ENCODE measurements at places on chromosomes 6 and 20.
A peak's percentile ranks its signal among the peaks of the same experiment; 100 is the strongest.

DNA sequence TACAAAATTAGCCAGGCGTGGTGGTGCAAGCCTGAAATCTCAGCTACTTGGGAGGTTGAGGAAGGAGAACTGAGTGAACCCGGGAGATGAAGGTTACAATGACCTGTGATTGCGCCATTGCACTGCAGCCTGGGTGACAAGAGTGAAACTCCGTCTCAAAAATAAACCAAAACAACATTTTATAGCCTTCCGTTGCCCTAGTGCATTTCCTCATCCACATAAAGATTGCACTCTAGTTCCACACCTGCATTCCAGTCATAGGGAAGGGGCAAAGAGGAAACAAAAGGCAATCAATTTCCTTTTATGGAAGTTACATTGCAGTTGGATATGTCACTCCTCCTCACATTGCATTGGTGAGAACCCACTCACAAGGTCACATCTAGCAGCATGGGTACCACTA lies 182.7 kb upstream of the ARG1 start:
- DNase-seq = no peak

DNA sequence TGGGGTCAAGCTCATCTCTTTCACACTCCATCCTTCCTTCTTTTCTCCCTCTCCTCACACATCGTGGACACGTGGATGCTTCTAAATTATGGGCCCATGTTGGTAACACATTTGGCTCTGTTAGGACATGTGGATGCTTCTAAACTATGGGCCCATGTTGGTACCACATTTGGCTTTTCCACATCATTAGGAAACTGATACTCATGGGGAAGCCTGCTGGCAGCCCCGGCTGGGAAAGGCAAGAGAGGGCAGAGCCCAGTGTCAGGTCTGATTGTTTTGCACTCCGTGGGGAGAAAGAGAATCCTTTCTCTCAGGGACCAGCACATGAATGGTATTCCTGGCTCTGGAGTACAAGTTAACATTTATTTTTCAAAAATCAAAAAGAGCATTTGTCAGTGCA lies 4.0 kb upstream of the CST1 start:
- no peak for DNase-seq

- no peak for DNase-seq
Measured at GRCh38 chr20:41293269-41294037, 24.1 kb downstream of the ZHX3 start.

DNA sequence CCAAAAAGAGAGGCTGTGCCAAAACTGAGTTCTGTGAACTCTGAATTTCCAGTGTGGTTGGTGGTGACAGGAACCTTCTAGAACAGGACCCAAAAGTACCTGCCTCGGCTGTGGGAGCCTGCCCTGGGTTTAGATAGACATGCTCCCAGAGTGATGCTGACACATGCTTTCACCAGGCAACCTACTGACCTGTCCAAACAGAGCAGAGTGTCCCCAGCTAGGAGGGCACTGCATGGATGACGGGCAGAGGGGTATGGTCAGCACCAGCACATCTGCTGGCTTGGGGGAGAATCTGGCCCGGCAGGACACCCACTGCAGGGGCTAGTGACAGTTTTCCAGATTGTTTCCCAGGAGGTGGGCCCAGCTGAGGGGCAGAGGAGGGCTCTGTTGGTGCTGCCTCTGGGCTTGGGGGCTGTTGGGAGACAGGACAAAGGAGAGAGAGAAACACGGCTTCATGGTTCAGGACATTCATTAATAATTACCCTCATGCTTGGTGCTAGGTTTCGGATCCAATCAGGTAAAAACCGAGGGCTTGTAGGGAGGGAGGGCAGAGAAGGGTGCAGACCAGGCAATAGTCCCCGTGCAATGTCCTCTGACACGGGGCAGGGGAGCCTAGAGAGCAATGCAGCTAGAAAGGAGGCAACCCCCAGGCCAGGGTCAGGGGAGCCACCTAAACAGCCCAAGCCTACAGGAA lies 15.0 kb downstream of the KCNK5 start:
- no peak for DNase-seq

GRCh38 chr6:138465007-138465645 lies 34.2 kb downstream of the NHSL1 start:
- no peak for DNase-seq

- DNase-seq = peak; percentile 44
Measured at GRCh38 chr6:29834564-29835436, 7.2 kb downstream of the HLA-G start.

DNA sequence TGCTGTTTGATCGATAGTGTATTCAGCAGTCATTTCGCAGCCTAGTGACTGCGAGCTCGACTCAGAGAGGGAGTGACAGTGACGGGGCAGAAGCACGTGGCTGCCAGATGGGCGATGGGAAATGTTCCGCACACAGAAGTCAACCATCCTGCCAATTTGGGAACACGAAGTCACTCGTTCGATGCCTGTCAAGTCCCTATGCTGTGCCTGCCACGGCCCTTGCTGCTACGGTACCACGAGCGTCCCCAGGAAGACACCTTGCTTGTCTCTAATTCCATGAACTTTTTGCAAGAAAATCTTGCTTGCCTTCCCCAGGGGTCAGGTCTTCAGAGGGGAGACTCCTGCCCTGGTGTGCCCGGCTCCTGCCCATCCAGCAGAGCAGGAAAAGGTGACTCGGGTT lies 17.0 kb upstream of the STX16 start:
- no peak for DNase-seq

DNA sequence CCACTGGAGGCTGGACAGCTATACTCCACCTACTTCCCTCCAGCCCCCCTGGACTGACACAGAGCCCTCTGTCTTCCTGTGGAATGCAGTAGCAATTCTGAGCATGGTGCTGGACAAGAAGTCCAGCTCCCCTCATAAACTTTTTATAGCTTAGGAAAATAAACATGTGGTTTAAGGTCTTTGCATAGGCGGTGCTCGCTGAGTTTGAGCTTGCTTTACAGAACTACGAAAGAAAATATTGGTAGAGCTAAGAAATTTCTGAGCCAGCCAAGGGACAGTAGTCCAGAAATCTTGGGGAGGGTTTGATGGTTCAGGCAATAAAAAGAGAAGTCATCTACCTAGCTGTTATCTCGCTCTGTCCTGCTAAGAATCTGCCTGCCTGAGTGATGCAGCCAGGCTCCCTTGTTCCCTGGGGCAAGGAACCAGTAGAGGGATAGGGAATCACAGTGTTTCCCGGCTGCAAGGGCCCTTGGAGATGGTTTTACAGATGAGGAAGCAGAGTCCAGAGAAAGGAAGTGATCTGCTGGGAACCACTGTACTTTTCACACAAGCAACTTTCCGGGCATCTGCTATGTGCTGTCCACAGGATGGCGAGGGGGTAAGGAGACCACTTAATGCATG lies 343.4 kb downstream of the CDC5L start:
- no peak for DNase-seq

- no peak for DNase-seq
Measured at GRCh38 chr6:163175301-163175700, 239.2 kb upstream of the QKI start.

DNA sequence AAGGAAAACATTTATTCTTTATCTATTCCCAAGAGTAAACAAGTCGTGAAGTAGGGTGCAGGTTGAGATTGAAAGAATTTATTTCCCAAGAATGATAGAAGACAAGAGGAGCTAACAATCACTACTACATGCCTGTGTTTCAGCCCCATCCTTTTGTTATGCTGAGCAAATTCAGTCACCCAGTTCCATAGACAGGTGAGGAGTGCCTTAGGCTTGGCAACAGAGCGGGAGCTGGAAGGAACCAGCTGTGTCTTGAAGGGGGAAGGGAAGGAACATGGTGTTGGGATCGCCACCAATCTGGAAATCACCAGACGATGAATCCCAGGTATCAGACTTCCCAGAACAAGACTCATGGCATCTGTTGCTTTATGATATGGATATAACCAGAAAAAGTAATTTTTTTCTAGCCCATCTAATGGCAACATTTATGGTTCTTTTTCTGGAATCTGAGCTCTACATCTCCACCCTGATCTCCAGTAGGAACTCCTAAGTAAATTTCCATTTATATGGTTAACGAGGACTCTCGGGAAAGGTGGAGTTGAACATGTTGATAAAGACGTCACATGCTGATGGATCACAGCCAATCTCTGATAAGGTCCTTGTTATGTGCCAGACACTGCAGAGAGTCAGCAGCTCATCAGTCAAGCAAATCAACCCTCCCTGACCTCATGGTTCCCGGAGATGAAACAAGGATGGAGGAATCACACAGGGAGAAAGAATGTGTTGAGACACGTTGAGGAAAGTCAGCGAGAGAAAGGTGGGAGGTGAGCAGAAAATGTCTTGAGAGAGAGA lies 344.9 kb downstream of the SMOC2 start:
- DNase-seq = no peak

- no peak for DNase-seq
Measured at GRCh38 chr6:130293800-130294199, 71.0 kb upstream of the SAMD3 start.

- peak; percentile 71 for DNase-seq
Measured at GRCh38 chr6:53065266-53066076, at the start of gene FBXO9. Gene FBXO9, plus strand, starts transcription at chr6:53065404. Its CDS starts 386 bp downstream, at chr6:53065790.

- DNase-seq = no peak
Measured at GRCh38 chr6:141610741-141611140, 522.0 kb upstream of the GJE1 start.

- no peak for DNase-seq
Measured at GRCh38 chr6:90198758-90199425, 97.8 kb downstream of the BACH2 start.

GRCh38 chr20:2172305-2173175 lies 70.9 kb downstream of the STK35 start:
- peak; percentile 46 for DNase-seq

DNA sequence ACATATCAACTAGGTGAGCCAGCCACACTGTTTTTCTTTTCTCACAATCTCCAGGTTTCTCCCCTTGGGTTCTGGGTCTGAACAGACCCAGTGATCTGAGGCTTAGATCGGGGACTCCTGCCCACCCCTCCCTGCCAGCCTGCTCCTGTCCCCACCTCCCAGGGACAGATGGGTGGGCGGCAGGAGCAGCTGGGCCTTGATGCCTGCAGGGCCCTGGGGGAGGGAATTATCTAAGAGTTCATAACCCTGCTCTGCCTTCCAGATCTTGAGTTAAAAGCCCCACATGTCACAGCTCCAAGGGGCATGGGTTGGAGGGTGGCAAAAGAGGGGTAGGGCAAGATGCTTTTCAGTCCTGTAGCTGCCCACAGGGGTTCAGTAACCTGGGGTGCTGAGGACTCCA lies 5.2 kb upstream of the XKR7 start:
- DNase-seq = no peak

- no peak for DNase-seq
Measured at GRCh38 chr6:11802886-11803590, 24.4 kb upstream of the ADTRP start.

DNA sequence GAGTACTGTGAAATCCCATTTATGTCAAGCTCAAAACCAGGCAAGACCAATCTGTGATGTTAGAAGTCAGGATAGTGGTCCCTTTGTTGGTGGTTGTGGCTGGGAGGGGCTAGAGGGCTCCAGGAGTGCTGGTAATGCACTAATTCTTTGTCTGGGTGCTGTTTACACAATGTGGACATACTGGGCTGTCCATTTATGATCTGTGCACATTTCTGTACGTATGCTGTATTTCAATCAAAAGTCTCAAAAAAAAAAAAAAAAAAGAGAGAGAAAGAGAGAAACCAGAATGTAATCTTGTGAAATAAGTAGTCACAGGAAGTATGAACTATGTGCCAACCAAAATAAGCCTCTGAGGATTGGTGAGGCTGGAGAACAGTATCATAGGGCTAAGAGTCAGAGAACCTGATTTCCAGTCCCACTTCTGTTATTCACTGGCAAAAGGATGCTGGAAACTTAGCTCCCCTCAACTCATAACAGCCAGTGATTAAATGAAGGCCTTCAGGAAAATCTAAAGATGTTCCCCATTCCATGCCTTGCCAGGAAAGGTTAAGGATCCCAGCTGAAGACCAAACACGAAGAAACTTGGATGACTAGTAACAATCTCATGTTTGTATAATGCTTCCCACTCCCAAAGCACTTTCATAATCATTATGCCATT lies 19.6 kb upstream of the TRAM2 start:
- DNase-seq = no peak

DNA sequence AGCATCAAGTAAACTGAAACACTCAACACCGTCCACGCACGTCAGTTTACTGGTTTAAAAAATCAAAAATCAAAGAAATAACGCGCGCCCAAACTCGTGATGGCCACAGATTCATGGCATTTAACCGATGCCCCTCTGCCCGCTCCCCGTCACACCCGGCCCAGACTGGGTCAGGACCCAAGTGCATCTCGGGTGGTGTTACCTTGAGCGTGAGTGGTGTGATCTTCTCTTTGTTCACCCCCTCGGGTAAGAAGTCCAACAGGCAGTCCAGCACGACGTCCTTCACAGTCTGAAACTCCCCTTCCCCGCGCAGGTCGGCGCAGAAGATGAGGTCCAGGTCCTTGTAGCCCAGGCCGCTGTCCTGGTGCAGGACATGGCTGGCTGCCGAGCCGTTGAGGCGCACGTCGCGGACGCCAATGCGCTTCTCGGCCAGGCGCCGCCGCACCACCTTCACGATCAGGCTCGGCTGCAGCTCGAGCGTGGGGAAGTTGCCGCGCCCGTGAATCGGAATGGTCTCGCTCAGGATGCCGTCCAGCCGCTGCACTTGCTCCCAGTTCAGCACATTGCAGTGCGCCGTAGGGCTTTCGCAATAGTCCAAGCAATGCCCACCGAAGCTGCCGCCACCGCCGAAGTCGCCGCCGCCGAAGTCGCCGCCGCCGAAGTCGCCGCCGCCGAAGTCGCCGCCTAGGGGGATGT lies 945 bp downstream of the TENT5A start:
- peak; percentile 21 for DNase-seq

DNA sequence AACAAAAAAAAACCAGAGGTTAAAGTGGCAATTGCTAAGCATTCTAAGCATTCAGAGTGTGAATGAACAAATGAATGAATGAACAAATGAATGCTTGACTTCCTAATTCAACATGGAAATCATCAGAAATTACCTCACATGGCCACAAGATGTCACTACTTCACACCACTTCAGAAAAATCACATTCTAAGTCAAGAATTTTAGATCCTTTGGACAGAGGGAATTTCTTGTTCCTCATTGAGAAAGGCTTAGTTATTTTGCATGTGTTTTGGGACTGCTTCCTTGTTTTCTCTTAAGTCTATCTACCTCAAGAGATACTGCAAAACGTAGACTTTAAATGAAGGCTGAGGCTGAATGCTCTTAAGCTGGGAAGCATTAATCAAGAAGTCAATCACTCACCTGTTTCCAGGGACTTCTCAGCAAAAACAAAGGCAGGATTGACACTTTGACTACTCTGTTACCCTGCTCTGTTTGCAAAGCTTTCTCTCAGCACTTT lies 120.2 kb downstream of the MBOAT1 start:
- no peak for DNase-seq

- no peak for DNase-seq
Measured at GRCh38 chr20:42027746-42028268, 409.6 kb upstream of the CHD6 start.

- DNase-seq = no peak
Measured at GRCh38 chr6:66328200-66328599, 621.2 kb upstream of the EYS start.

- DNase-seq = no peak
Measured at GRCh38 chr20:46913329-46914044, 18.8 kb downstream of the EYA2 start.

- DNase-seq = no peak
Measured at GRCh38 chr6:129022011-129022553, 139.1 kb downstream of the LAMA2 start.

Data from activated T-cell treated with anti-CD3 and anti-CD28 coated beads for 48 hours (primary cell).